Adrenal gland (tissue), 19 donors: ENCODE measurements at places on chromosomes 1 and 21.

GRCh38 chr1:225655509-225656258, 2.8 kb upstream of the ENAH start:
- DNase-seq: peak; percentile 81

DNA sequence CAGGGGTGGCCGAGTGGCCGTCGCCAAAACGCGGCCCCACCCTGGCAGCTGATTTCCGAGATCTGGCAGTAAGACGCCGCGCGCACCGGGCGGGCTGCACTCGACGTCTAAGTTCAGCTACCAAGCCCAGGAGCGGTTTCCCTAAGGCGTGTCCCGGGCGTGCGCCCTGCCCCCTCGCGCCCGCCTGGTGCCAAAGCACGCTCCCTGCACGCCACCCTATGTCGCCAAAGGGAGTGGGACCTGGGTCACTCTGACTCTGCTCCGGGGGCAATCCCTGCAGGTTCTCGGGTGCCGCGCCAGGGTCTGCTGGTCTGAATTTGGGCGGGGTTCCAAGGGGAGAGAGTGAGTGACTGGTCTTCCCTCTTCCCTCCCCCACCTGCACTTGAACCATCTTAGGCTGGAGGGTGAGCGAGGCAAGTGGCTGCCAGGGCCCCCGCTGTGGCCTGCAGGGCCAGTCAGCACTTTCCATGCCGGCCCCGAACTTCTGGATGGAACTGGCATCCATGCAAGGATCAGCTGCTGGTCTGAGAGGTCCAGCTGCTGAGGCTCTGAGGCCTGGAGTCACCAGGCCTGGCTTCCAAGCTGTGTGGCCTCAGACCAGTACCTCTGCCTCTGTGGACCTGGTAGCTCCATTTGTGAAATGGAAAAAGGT, at the start of gene LRRC38:
Gene LRRC38, minus strand, starts transcription at position 109 of the 652 bp plus-strand sequence. CDS start 410 bp downstream, outside the sequence.
- peak; percentile 63 for DNase-seq

- no peak for DNase-seq
These were observed 32.1 kb downstream of the TGFB2 start for GRCh38 chr1:218377143-218377660.

- no peak for DNase-seq
These were observed 7.9 kb downstream of the CRABP2 start for GRCh38 chr1:156697481-156697880.

- DNase-seq: no peak
These were observed 65.7 kb downstream of the DISP1 start for GRCh38 chr1:222880587-222880986.

GRCh38 chr21:29928537-29928936, 11.3 kb downstream of the GRIK1 start:
- no peak for DNase-seq

GRCh38 chr1:44640200-44640853, 34.0 kb downstream of the TMEM53 start:
- no peak for DNase-seq

- DNase-seq: no peak
These were observed 118.1 kb upstream of the GADD45A start for GRCh38 chr1:67566803-67567377.

DNA sequence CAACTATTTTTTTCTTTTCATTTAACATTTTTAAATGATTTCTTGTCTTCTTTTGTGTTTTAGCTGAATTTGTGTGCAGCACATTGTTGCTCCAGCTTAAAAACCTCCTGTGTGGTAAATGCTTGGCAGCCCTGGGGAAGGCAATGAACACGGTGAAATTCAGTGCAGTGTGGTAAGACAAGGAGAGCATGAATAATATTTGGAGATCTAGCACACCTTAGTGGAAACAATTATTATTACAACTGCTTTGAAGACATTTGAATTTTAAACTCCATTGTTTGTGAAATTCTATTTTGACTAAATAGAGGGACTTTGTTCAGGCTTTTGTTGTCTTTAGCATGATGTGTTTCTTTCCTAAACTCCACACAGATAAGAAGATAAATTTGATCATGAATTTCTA, 242.6 kb upstream of the CXADR start:
- peak; percentile 22 for DNase-seq

DNA sequence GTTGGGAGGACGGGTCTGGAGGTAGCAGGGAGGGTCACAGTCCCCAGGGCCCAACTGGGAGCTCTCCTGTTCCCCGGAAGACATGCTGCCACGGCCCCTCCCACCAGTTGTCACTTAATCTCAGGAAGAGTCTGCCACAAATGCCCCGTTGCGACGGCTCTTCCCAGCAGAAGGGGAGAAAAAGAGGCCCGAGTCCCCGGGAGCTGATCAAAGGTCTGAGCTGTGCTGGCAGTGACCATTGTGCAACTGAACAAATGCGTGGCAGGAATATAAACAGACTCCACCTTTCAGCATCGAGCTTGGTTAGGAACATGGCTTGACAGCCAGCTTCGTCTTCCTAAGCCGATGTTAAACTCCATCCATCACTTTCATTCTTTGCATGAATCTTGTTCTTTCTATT, 27.8 kb upstream of the ZBTB21 start:
- no peak for DNase-seq

GRCh38 chr1:80402625-80403024, 1396.1 kb upstream of the ADGRL4 start:
- no peak for DNase-seq

DNA sequence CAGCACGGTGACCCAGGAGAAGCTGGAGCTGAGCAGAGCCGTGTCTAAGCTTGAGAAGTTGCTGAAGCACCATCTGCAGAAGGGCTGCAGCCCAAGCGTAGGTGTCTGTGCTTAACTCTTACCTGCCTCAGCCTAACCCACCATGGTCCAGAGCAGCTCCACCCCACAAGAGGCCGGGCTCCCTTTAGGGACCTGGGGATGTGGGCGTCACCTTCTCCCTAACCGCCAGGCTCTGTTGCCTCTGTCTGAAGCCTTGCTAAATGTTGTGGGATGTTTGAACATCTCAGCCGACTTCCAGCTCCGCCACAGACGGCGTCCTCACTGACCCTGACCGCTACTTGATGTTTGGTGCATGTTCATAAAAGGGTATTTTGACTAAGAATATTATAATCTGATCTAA, 20.4 kb upstream of the DIP2A start:
- no peak for DNase-seq

DNA sequence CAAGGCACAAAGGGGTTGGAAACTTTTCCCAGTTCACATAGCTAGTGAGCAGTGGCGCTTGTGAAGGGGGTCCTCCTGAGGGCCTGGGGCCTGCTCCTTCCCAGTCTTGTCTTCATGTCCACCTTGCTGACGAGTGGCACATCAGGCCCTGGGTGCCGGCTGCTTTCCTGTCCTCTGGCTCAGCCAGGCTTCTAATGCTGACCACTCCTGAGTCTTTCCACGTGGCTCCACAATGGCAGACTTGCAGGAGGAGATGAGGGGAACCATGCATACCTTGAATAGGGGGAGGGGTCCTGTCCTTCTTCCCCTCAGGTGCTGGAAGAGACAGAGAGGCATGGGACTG, 38.7 kb downstream of the MAPKAPK2 start:
- no peak for DNase-seq

- DNase-seq: peak; percentile 40
These were observed 320.9 kb downstream of the ASTN1 start for GRCh38 chr1:176843352-176844297.

DNA sequence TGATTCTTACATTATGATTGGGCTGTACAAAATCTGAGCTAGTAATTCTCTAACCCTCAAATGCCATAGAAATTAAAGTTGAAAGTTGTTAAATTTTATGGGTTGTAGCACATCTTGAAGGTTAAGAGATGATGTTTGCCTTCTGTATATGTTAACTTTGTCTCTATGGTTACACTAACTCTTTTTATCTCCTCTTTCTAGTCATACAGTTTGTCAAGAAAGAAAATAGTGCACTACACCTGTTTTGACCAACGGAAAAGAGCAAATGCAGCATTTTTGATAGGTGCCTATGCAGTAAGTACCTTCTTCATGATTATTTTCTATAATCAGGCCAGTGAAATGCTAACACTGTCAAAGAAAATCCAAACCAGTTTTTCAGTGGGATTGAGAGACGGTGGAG, 38.2 kb downstream of the CDC14A start:
- no peak for DNase-seq

GRCh38 chr1:33943978-33944377, 80.1 kb downstream of the HMGB4 start:
- DNase-seq: peak; percentile 29

DNA sequence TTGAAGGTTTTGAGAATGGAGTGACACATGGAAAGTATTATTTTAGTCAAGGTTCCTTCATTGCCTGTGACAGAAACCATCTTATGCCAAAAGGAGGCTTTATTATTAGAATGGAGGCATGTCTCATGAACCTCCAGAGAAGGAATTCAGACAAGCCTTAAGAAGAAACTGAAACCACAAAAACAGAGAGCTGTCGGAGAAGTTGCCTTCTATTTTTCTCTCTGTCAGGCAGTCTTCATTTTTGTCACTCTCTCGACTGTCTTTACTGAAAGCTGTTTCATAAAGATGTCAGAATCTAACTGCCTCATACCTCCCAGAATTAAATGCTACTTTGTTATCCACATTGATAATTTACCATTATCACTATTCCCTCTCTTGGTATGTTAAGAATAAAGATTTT, 434.7 kb upstream of the ADGRL4 start:
- no peak for DNase-seq

DNA sequence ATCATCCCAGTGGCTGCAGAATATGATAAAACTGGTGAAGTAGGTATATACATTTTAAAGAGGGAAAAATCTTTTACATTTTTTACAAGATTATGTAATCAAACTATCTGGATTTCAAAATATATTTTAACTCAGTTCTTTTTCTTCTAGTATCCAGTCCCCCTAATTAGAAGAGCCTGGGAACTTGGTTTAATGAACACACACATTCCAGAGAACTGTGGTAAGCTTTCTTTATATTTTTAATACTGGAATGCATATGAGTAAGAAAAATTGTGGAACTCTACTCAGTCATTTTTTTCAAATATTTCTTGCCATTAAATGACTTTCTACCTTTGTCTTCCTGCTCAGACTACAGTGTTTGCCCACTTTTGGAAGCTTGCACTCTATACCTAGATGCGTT, 8.2 kb downstream of the ACADM start:
- no peak for DNase-seq

GRCh38 chr1:153572569-153573015, 6.9 kb upstream of the S100A2 start:
- DNase-seq: peak; percentile 95

DNA sequence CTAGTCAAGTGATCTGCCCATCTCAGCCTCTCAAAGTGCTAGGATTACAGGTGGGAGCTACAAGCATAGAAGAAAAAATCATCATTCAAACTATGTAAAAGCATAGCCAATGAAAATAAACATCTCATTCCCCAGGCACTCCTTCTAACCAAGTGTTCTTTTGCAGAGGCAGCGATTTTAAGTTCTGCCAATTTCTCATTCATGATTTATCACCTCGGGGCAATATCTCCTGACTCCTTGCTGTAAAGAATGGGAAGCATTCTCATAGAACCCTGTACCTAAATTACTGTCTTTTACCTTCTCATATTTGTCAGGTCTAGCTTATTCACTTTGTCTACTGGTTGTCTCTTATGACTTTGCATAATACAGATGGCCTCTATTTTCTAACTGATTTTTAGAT, 32.5 kb upstream of the IVNS1ABP start:
- no peak for DNase-seq

DNA sequence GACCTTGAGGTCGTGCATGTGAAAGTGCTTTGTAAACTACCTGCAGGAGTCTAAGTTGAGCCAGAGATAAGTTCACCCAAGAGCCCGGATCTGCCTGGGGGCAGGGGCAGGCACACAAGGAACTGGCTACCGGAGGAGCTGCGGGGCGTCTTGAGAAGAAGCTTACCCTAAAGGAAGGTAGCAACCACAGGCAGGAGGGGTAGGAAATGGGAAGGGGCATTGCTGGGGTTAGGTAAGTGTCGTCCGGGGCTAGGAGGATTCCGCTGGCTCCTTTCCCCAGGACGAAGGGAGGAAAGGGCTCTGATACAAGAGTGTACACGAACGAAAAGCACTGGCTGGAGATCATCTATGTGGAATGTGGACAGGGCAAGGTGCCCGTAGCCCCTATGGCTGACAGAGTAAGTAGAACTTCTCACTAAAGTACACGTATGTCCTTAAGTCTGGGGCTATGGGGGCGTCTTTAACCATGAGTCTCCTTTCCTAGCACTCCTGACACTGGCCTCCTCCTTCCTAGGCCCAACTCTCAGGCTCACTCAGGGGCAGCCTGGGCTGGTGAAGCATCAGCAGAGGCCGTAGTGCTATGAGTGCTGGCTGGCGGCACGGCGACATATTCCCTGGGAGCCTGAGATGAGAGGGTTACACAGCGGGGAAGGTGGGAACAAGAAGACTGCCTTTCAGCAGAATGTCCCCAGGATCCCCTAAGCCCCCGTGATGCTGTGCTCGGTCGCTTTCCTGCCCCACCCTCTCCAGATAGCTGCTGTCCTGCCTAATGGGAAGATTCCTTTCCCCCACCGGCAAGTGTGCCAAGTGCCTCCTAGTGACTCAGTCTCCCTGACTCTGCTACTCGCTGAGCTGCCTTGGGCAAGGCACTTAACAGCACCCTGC, 9.1 kb upstream of the GALNT2 start:
- DNase-seq: no peak

DNA sequence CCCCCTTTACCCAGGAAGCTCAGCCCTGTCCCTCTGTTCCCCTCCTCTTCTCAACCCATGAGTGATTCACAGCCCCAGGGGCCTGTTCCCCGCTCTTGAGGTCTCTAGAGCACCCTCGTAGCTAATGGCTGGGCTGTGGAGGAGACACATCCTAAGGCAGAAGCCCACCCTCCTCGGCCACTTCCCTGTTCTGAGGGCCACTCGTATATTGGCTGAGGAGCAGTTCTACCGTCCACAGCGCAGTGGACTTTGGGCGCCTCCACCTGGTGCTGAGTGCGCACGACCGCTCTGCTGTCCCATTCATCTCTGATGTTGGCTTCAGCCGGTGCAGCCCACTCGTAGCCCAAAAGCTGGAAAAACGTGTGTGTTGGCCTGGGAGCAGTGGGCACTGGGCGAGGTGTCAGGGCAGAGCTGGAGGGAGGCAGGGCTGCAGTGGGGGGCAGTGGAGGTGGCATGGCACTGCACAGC, 24.5 kb upstream of the PKP1 start:
- DNase-seq: no peak

DNA sequence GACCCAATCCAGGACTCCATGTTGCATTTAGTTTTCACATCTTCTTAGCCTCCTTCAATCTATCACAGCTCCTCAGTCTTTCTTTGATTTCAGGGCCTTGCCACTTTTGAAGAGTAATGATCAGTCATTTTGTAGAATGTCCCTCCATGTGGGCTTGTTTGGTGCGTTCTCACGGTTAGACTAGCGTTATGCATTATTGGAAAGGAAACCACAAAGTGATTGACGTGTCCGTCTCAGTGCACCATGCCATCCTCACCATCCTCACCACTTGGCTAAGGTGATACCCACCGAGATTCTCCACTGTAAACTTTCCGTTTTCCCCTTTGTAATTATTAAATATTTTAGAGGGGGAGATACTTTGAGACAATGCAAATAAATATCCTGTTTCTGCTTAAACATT, 59.6 kb upstream of the OLIG2 start:
- no peak for DNase-seq

- DNase-seq: peak; percentile 50
These were observed 19.0 kb downstream of the THEMIS2 start for GRCh38 chr1:27891196-27891889.
